ENCODE measurements at places on chromosomes 3 and 15.

DNA sequence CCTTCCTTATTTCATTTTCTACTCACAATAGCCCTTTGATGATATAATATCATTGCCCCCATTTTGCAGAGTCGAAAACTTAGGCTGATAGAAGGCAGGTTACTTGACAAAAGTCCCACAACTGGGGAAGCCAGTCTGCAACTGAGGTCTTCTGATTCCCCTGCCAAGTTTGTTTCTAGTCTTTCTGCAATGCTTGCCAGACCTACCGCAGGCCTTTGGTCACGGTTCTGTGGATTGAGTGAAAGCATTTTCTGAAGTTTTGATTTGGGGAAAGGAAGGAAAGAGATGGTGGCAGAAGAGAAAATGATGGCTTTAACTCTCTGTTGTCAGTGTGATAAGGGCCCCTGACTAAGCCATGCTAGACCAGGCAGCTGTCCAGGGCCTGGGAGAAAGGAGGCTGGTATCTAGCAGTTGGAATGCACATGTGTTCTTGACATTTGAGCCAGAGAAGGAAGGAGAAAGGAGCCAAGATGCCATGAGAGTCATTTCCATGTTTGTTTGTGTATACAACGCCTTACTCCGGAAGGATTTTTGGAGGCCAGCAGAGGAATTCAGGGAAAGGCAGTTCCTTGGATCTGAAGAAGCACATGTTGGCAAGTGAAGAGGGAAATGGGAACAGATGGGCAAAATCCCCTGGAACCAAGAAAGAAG lies 29.9 kb downstream of the FAH start:
- DNase-seq: no peak

DNA sequence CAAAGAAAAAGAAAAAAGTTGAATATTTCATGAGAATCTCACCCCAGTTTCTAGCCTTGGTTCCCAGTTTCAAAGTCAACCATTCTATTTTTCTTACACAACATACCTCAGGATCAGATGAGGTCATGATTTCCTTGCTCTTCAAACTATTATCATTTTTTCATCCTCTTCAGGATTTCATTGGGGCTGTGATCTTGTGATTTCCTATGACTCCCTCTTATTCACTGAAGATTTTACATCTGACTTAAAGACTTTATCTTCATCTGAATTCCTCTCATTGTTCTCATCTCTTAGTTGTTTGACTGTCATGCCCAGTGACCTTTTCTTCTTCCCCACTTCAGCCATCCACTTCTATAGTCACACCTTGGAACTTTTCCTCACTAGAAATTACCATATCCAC lies 3.1 kb upstream of the C3orf33 start:
- DNase-seq: no peak

GRCh38 chr3:170848292-170848917 lies 21.6 kb downstream of the RPL22L1 start:
- DNase-seq: no peak

DNA sequence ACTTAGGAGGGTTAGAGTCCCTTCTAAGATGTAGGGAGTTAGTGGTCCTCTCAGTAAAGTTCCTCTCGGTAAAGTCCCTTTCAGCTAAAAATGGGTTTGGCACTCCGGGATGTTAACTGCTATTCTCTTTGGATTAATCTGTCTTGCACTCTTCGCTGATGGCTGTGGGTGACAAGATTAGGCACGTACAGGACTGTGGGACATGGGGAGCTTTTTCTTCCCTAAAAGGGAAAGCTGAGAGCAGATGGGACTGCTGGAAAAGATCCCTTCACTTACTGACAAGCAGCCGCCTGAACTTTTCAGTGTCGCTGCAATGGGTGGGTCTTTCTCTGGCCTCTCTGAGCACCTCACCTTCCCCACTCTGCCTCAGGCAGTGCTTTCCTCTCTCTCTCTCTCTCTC lies 16.4 kb upstream of the HHATL start:
- no peak for DNase-seq

- no peak for DNase-seq
Observed at GRCh38 chr3:24166515-24166914, 221.4 kb downstream of the NR1D2 start.

DNA sequence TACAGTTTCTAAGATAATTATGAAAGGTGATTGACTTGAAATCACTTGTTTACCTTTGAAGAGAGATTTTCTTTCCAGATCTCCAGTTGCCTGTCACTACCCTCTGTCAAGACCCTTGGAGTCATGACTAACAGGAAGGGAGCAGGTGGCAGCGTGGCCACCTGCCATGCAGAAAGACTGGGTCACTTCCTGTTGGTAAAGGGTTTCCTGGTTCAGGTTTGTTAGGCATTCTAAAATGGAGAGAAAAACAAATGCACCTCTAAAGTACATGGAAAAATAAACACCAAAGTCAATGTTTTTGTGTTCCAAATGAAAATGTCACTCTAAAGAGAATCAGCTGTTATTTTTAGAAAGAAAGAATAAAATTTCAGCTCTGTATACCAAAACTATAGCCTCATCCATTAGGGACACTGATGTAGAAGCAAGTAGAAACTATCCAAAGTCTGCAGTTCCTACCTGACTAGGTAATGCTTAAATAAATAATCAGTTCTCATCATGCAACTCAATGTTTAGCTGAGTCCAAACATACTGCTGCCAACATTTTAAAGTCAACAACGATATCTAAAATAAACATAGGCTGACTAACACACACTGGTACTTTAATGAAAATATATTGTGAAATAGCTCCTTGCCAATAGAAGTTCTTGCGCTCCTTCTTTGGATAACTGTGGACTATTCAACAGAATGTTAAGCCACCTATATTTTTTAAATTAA lies 23.9 kb upstream of the TM4SF1 start:
- DNase-seq: no peak

GRCh38 chr3:178875836-178876235 lies 195.8 kb downstream of the ZMAT3 start:
- no peak for DNase-seq

DNA sequence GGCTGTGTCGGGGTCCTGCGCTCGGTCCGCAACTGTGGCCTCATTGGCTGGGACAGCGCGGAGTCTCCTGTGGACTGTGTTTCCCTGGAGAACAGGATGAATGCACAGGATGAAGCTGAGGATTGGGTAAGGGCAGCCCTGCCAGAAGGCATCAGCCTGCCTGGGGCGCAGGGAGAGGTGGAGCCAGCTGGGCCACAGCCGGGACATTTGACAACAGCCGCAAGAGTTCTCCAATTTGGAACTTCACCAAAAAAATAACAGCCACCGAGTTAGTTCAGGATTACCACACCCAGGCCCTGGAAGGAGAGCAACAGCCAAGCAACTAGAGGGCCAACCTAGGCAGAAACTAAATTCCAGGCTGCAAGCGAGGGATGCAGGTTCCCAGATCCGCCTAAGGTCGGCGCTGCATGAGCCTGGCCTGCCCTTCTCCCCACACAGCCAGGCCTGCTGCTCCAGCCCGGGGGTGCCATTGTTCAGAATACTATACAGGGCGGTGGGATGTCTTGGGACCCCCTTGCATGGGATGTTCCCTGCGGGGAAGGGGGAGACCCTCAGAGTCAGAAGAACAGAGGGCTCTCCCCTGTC lies 229.3 kb downstream of the OCA2 start:
- DNase-seq: no peak

All from nucleus accumbens (tissue), 56 donors.